ENCODE measurements at places on chromosomes 16 and 17. TPM values are rescaled to one million over a fixed set of nuclear protein-coding genes. Genes with fewer than 3 reads are reported as not detected.

GRCh38 chr16:27149986-27150385 lies 53.3 kb upstream of the KDM8 start:
- DNase-seq, result no peak

LRRC46 gene
- polyA plus RNA-seq, result 3.4 TPM

DNA sequence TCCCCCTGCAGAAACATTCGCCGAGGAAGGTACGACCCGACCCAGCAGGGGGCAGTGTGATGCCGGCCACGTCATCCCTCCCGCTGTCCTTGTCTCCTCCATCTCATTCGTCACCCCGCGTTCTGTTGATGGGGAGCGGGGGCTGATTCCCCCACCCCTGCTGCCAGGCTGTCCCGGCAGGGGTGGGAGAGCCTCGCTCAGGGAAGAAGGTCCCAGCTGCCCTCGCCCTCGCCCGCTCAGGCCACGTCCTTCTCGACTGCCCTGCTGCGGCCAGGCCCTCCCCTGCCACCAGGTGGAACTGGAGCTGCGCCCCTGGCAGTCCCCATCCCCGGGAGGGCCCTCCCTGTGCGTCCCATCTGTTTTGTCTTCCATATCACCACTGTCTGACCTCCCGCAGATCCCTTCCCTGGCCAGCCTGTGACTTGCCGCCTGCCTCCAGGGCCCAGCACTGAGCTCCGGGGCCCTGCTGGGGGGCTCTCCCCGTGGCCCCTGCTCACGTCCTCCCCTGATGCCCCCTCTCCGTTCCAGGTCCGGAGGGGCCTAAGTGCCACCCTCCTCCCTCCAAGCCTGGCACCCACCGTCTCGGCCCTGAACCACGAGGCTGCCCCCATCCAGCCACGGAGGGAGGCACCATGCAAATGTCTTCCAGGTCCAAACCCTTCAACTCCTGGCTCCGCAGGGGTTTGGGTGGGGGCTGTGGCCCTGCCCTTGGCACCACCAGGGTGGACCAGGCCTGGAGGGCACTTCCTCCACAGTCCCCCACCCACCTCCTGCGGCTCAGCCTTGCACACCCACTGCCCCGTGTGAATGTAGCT lies 20.6 kb downstream of the ADAM11 start:
- DNase-seq, result peak; percentile 85

FUS gene
- 418 TPM for polyA plus RNA-seq

KRT9 gene
- polyA plus RNA-seq, result not detected

DNA sequence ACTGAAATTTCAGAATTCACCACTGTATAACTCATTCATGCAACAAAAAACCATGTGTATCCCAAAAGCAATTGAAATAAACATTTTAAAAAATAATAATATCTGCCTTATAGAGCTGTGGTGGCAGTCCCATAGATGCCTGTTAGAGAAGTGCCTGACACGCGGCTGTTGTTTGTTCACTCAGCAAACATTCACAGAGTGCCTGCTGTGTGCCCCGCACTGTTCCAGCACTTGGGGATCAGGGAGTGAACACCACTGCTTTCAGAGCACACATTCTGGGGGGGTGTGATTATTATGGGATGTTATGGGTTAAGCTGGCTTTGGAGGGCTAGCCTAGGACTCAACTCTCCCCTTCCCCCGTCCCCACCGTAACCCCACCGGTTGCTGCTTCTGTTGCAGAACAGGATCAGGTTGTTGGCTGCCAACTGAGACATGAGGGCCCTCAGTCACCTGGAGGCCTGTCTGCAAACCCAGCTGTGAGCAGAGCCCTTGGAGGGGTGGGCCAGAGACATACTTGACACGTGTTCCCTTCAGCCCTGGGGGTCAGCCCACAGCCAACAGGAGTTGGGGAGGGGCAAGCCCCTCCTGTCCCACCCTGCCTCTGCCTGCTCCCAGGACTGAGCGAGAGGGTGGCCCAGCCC lies 103.3 kb upstream of the CIBAR2 start:
- no peak for DNase-seq

CDH3 gene
- polyA plus RNA-seq, result 16.0 TPM

SLC4A1 gene
- polyA plus RNA-seq, result 0.34 TPM

DNA sequence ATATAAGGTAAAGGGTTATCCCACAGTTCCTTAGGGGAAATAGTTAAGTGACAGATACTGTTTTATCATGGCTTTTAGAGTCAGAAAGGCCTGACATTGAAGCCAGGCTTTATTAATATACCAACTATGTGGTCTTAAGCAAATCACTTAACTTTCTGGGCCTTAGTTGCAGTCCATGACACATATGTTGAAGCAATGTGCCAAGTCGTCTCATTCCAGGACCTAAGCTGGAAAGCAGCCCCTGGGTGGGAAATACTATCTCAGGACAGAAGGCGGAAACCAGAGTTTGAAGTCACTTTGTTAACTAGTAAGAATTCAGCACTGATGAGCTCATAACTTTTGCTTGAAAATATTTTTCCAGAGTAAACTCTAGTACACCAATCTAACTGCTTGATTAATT lies 80.0 kb downstream of the USP32 start:
- peak; percentile 58 for DNase-seq

- peak; percentile 81 for DNase-seq
Observed at GRCh38 chr17:48002916-48003416, 32.1 kb downstream of the CDK5RAP3 start.

- DNase-seq, result no peak
Observed at GRCh38 chr17:71325117-71325516, 795.7 kb upstream of the SOX9 start.

GRCh38 chr16:26712876-26713275 lies 353.9 kb upstream of the C16orf82 start:
- DNase-seq, result no peak

MEIOC gene
- polyA plus RNA-seq, result 0.24 TPM

DNA sequence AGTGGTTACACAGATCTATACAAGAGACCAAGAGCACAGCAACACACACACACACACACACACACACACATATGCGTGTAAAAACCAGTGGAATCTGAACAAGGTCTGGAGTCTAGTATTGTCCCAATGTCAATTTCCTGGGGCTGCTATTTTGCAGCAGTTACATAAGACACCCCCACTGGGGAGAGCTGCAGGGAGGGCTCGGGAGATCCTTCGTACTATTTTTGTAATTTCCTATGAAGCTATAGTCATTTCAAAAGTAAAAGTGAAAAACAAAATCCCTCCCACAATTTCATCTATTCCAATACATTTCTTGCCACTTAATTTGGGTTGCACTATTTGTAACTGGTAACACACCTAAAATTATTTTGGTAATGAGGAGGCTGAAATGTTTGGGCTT lies 68.5 kb downstream of the C16orf95 start:
- DNase-seq, result no peak

- no peak for DNase-seq
Observed at GRCh38 chr17:61555127-61555566, 35.9 kb downstream of the NACA2 start.

DNA sequence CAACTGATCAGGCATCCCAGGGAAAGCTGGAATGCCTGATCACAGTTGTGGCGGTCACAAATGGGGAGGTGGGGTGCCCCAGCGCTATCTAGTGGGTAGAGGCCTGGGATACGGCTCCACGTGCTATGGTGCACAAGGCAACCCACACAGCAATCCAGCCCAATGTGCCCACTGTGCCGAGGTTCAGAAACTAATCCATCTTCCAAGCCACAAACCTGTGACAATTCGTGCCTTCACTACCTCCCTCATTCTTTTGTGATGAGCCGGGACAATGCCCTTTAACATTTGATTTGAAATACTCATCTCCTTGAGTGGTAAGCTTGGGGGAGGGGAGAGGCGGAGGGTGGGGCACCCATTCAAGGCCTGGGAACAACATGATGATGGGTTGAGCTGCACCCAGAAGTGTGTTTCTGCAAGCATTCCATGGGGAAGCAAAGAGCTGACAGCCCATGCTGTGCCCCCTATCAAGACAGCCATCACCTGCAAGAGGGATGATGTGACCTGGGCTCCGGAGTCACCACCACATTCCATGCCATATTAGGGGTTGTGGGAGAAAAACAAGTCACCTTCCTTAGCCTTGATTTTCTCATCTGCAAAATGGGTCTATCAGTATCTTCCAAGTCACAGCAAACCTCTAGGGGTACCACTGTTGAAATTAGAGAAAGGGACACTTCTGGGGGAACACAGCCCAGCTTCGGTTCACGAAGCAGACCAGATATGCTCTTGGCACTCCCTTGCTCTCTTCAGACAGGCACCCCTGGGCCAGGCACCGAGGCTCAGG lies 3.7 kb downstream of the ELOB start:
- no peak for DNase-seq

DNA sequence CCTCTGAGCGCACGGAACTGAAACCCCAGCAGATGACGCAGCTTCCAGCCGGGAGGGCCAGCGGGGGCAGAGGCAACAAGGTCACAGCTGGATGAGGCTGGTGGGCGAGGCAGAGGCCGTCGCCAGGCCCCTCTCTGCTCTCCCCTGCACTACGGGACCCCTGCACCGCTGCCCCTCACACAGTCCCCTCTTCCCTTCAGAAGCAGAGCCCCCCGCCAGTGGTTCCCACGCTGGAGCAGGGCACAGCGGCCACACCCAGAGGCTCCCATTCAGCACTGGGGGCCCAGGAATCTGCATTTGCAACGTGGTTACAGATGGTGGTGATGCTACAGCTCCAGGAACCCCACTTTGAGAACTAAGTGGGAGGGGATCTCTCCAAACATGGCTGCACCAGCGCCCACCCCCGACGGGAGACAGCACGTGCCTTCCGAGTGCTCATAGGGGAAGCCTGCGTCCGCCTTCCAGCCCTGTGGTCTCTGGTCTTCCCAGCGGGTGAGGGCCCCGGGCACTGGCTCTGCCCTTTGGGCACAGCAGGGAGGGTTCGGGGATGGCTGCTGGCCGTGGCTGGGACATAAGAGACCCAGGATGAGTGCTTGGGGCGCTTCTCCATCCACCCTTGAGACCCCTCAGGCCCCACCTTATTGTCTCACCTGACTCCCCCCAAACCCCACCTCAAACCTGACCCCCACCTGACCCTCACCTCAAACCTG lies 4.7 kb upstream of the RAB40B start:
- no peak for DNase-seq

- no peak for DNase-seq
Observed at GRCh38 chr16:75192606-75193264, 14.2 kb downstream of the CTRB2 start.

GRCh38 chr16:87131061-87131995 lies 185.9 kb downstream of the C16orf95 start:
- DNase-seq, result no peak

DNA sequence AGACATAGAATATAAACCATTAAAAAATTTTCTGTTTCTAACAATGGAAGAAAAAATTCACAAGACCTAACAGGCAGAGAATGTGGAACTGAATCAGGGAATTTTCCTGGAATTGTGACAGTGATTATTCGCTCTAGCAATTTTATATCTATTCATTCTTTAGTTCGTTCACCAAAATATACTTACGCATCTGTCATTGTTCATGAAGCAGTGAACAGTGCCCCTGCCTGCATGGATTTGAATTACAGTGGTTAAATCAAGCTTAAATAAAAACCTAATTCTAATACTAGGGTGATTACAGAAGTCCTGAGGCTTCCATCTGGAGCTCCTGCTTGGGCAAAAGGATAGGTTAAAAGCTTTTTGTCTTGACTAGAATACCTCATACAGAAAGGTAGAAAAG lies 48.6 kb downstream of the ABCA8 start:
- DNase-seq, result peak; percentile 36

DNA sequence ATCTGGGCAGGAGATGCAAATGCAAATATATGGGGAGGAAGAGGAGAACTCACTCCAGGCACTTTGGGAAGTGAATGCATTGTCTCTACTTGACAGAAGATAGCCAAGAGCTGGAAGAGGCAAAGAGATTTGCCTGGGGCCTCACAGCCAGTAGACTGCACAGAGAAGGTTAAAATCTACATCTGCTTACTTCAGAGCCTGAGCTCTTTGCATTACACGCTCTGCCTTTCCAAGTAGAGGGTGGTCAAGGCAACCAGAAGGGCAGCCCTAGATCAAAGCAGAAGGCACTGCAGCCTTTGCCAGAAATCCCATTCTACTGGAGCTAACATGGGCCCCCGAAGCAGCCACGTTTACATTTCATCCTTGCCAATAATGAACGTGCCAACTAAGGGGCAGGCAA lies 407.2 kb upstream of the CCL2 start:
- peak; percentile 18 for DNase-seq

GRCh38 chr17:63652106-63652505 lies 29.9 kb downstream of the MAP3K3 start:
- no peak for DNase-seq

DNA sequence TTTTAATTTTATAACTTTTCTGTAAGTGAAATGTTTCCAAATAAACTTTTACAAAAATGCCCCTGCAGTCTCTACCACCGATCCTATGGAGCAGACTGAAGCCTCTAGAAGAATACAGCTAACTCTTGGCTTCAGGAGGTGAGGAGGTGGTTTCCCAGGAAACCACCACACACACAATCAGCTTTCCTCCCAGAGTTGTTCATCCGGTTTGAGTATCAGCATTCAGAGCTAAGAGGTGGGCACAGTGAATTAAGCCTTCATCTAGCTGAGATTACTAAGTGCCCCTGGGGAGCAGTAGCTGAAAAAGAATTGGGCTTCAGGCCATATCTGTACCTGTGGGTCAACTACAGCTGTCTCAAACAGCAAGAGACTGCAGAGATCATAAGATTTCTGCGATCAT lies 139.7 kb downstream of the AATF start:
- DNase-seq, result no peak

- DNase-seq, result peak; percentile 96
Observed at GRCh38 chr16:74606521-74607309, at the start of gene GLG1. GLG1 (minus strand) TSS chr16:74607114; CDS start chr16:74607094, 20 bp downstream.

EVI2B gene
- 2.4 TPM for polyA plus RNA-seq

GRCh38 chr17:57528058-57528451 lies 217.0 kb downstream of the CCDC182 start:
- no peak for DNase-seq

MPP3 gene
- polyA plus RNA-seq, result 1.4 TPM

All from brain (organoid and tissue), 16 donors.